ENCODE measurements at places on chromosomes 5 and 9. TPM values are rescaled to one million over a fixed set of nuclear protein-coding genes. Genes with fewer than 3 reads are reported as not detected.

Gene ZNF879
- 9.5 TPM for polyA plus RNA-seq

- DNase-seq, result no peak
These were observed 65.2 kb downstream of the TMEM167A start for GRCh38 chr5:83011985-83012384.

DNA sequence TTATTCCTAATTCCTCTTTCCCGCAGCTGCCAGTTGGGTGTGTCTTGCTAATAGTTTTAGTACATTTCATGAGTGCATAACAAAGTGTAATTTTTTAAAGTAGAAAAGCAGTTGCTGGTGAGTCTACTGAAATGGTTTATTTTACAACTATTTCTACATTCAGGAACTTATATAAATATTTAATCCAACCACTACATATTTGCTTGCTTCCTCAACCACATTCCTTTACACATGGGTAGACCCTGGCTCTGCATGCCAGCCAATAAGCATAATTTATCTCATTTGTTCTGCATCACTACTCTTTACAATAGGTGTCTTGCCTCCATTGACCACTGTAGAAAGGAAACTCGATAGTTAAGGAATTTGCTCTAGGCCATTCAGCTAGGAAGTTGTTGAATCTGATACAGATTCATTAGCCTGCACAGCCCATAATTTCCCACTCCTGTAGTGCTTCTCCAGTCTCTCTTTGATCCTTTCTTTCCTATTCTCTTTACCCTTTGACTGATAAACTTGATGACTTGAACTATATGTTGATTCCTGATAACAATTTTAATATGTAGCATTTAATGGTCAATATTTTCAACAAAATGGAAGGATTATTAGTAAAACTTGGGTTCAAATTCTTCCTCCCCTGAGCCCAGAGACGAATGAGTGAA is 342.5 kb upstream of the ACTBL2 start:
- no peak for DNase-seq

GRCh38 chr9:35974800-35975199 is 16.8 kb upstream of the OR2S2 start:
- DNase-seq, result no peak

GRCh38 chr5:14445576-14446290 is 135.9 kb upstream of the OTULINL start:
- no peak for DNase-seq
